ENCODE measurements at places on chromosomes 6 and 20.

GRCh38 chr6:147586044-147586443, 77.6 kb downstream of the SAMD5 start:
- no peak for DNase-seq

- DNase-seq, result peak; percentile 84
These were observed 65.3 kb downstream of the AFG1L start for GRCh38 chr6:108359901-108360882.

DNA sequence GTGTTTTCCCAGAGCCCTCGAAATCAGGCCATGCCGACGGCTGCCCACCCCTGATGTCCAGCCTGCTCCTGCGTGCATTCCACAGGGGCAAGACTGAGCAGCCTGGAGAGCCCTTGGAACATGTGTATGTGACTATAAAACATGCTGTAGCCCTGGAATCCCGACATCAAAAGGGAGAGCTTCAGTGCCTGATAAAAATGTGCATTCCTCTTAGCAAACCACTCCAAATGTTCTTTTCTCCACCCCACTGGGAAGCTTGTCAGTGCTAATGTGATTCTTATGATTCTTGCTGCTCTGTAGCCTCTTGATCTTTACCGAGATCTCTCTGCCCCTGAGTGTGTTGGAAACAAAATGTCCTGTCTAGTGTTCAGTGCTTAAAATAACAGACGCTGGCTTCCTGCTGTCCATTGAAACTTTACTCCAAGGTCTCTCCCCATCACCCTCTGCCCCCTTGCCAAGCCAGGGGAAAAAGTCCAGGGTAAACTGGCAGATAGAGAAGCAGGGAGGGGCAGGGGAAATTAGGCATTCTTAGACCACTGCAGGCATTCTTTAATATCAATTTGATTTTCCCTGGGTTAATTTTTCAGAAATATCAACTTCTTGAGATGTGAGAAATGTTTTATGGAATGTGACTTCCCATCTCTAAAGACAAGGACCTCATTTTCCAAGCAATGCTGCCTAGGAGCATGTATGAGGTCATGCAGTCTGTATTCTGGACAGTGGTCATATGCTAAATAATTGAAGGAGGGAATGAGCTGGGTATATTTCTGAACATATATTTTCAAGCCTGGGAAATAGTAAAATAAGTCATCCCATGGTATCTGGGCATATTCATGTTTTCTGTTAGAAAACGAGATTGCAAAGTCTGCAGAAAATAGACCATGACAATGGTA, 73.8 kb upstream of the ISM1 start:
- no peak for DNase-seq

DNA sequence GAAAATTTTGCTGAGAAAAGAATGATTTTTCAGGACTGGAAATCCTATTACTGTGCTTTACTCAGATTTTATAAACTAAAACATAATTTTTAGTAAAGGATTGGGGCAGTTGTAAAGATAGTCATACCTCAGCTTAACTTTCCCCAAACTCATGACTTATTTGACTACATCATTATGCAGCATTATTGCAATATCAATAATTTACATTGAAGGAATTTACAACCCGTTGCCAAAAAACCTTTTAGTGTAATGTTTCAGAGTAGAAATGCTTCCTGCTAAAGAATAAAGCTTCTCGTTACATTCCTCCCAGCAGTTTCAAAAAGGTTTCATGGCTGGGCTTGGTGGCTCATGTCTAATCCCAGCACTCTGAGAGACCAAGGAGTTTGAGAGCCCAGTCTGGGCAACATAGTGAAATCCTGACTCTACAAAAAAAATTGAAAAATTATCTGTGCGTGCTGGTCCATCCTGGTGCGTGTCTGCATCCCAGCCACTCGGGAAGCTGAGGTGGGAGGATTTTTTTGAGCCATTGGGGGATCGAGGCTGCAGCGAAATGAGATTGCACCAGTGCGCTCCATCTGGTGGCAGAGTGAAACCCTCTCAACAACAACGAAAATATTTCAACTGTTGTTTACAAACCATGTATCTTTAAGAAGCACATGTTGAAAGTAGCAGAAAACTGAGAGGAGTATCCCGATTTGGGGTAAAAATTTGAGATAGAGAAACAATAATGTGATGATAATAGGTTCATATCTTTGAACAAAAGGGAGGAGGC, 4.4 kb downstream of the AMD1 start:
- peak; percentile 82 for DNase-seq

GRCh38 chr6:94636780-94637385, 940.5 kb upstream of the MANEA start:
- DNase-seq, result peak; percentile 32

GRCh38 chr6:165227644-165228329, 81.6 kb downstream of the C6orf118 start:
- no peak for DNase-seq

- no peak for DNase-seq
These were observed 19.2 kb upstream of the ZSCAN9 start for GRCh38 chr6:28205879-28206278.

- DNase-seq, result no peak
These were observed 89.9 kb downstream of the ARID1B start for GRCh38 chr6:156867121-156867520.

GRCh38 chr20:62186887-62187866, 4.3 kb downstream of the MTG2 start:
- DNase-seq, result no peak

DNA sequence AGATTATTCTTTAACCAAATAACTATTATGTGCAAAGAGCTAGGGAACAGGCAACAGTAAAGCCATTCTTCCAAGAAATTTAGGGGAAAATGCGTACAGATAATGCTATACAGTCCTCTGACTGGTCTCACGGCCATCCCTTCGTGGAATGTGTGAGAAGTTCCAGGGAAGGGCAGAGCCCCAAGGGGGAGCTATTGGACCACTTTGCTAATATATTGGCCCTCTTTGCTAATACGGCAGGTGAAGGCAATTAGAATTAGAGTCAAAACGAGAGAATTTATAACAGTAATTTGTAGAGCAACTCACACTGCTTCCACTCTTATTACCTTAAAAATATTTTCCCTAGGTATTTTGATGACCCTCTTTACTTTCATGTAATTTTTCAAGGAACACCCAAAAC, 140.4 kb downstream of the IMPG1 start:
- DNase-seq, result peak; percentile 43

DNA sequence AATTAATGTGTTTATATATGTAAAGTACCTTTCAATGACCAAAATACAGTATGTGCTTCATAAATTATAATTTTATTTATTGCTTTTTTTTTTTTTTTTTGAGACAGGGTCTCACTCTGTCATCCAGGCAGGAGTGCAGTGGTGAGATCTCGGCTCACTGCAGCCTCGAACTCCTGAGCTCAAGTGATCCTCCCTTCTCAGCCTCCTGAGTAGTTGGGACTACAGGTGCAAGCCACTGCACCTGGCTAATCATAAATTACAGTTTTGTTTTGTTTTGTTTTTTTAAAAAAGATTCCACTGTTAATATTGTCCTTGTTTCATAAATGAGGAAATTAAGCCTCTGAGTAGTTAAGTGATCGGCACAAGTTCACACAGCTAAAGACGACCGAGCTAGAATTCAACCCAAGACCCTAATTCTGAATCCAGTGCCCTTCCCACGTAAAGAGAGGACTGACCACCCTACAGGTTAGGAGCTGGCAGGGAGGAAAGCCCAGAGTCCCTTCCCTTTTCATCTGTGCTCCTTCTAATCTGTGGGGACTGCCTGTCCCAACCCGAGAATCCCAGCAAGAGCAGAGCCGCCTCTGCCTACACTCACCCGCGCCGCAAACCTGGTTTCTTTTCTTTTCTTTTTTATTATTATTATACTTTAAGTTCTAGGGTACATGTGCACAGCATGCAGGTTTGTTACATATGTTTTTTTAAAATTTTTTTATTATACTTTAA, 8.5 kb upstream of the GDF5 start:
- DNase-seq, result no peak

DNA sequence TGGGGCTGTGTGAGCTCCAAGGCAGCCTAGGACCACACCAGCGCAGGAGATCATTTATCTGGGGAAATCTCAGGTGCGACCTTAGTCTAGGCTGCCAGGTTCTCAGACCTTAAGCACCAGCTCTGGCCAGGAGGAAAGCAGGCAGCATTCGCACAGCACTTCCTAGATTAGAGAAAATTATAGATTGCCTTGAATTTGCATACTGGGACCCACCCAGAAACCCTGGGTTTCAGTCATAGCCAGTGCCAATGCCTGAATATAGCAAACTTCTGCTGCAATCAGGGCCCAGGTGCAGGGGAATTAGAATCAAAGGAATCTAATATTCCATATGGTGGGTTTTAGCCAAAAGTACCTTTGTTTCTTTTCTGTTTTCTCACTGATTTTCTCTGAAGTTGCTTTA, 204.3 kb upstream of the CST7 start:
- no peak for DNase-seq

GRCh38 chr20:8851446-8851845, 217.4 kb upstream of the PLCB4 start:
- DNase-seq, result no peak

DNA sequence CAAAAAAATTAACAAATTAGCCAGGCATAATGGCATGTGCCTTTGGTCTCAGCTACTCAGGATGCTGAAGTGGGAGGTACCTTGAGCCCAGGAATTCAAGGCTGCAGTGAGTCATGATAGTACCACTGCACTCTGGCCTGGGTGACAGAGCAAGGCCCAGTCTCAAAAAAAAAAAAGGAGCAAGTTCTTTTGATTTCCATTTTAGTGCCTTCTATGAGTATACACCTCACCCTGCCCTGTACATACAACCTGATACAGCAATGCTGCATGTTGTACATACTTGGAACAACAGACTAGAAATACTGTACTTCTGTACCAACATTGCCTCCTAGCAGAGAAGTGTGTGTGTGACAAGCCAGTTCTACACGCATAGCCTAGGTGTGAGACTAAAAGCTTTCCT, 97.3 kb upstream of the CARMIL1 start:
- no peak for DNase-seq

DNA sequence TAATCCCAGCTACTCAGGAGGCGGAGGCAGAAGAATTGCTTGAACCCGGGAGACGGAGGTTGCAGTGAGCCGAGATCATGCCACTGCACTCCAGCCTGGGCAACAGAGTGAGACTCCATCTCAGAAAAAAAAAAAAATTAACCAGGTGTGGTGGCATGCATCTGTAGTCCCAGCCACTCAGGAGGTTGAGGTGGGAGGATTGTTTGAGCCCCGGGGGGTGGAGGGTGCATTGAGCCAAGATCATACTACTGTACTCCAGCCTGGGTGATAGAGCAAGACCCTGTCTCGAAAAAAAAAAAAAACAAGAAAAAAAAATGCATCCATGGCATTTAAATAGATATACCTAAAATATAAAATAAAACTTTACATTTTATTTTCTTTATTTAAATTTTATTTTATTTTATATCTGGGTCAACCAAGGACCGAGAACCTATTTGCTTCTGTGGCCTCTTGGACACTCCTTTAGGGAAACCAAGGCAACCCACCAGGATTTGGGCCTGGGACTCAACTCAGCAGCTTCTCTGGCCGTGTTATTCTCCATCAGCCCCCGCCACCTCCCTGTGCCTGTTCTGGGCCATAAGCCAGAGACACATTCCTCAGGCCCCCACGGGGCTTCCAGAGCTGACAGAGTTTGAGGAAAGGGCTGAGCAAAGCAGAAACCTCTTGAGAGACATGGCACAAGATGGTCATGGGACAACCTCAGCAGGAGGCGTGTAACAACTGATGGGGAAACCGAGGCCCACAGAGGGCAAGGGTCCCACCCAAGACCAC, 6.2 kb downstream of the SNTA1 start:
- no peak for DNase-seq

DNA sequence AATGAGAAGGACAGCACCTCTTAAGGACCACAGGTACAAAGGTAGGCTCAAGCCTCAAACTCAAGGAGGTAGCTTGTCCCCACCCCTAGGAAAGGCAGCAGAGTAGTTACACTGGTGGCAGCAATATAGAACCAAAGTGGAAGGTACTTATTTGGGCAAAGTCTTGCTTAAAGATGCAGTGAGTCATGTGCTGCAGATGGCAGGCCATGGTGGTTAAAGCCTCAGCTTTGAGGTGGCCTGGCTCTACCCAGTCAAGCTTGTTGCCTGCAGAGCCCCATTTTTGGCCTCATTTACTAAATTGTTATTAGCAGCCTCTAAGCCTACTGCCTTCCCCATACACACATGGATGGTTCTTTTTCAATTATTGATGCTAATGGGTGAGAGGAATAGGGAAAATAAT, 146.0 kb downstream of the ELOVL4 start:
- DNase-seq, result no peak

DNA sequence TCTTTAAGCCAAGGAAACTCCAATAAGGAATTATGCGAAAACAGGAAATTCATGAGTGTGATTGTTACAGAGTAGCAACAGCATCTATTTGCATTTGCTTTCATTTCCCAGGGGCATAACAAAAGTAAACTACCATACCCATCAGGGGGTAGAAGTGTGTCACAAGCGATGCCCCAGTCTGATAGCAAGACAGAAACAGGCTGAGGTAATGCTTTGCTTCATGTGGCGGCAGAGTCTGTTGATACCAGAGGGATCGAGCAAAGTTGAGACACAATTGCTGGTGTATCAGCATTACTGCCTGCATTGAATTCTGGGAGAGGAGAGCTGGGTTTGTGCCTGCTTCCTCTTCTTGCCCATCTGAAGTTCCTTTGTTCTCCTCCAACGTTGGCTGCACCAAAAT, 51.2 kb upstream of the LYRM2 start:
- peak; percentile 20 for DNase-seq

- no peak for DNase-seq
These were observed 127.2 kb downstream of the F13A1 start for GRCh38 chr6:6193221-6193745.

DNA sequence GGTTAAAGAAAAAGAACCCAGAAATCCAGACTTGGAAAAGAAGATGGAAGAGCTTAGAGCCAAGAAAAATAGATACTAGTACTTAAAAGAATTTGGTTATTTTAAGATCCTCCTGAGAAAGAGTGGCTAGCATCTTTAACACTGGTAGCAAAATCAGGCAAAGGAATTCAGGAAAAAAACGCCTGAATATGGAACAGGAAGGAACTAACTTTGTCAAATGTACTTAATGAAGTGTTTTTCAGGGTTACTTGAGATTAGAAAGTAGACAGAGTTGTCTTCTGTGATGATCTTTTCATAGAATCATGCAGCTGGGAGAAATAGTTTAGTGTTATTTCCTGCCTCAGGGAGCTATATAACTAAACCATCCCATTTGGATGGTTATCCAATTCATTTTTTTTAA, 50.8 kb upstream of the SASH1 start:
- DNase-seq, result no peak
